ENCODE measurements at places on chromosomes 4 and X.

DNA sequence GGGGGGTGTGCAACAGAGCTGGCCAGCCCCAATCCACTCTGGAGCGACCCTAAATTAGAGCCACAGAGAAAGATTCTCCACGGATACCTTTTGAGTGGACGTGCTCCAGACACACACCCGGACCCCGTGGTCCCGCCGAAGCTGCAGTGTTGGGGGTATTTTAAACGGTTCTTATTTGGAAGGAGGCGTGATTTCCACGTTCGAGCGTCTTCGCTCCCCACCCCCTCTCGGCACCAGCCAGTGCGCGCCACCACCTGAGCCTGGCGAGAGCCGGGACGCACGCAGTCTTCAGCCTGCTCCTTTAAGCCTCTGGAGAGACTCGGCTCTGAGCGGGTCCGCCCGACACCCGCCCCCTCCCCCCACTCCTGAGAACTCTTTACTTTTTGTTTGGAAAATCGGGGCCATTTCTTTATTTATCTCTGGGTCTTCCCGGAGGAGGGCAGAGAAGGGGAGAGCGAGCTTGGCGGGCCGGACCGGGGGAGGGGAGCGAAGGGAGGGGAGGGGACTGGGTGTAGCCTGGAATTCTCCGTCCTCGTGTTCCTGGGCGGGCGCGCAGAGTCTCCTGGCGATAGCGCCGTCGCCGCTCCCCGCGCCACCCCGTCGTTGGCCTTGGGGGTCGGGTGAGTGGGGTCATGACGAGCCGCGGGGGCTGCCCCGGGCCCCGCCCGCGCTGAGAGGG lies 668 bp upstream of the PTCHD1 start:
- no peak for DNase-seq

GRCh38 chrX:17592117-17592516 lies 145.2 kb upstream of the SCML1 start:
- no peak for DNase-seq

GRCh38 chr4:130955520-130955919 lies 1859.6 kb downstream of the C4orf33 start:
- DNase-seq: no peak

GRCh38 chr4:48651914-48652313 lies 128.2 kb downstream of the FRYL start:
- DNase-seq: no peak

- no peak for DNase-seq
These were observed 42.4 kb downstream of the DCUN1D4 start for GRCh38 chr4:51885363-51885762.

GRCh38 chr4:165462009-165462408 lies 83.2 kb downstream of the CPE start:
- DNase-seq: no peak

GRCh38 chr4:149493492-149493891 lies 322.2 kb downstream of the IQCM start:
- no peak for DNase-seq

DNA sequence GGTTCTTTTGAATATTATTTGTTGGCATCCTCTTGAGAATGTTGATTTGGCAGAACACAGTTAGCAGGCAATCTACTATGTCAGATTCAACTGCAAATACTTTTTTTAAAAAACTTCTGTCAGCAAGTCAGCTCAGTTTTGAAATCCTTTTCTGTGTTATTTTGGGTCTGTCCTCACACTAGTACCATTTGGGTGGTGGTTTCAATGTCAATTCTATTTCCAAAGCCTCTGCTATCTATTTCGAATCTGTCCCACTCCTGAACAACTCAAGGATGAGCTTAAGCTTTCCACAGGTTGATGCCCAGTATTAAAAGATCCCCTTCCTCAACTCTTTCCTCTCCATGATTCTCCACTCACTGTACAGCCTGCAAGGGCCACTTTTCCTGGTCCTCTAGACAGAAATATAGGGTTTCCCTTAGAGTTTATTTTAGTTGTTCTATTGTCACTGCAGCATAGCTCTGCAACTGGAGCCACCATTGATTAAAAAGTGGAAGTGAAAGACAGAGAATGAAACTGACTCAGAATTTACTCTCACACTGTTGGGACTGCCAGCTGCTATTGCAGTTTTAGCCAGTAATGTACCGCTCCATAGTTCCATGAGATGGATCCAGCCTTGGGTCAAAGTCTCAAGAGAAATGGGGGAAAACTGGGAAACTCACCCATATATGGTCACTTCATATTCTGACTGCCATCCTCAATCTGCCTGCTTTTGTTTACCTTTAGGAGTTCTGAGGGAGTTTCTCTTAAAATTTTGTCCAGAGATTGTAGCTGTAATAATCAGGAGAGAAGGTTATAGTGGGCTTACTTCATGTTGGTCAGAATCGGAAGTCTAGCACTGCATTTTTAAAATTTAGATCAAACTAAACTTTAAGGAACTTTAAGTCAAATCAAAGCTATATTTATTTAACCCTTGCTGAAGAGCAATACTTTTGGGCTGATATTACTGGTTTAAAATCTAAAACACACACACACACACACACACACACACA lies 14.6 kb downstream of the HDX start:
- DNase-seq: no peak

DNA sequence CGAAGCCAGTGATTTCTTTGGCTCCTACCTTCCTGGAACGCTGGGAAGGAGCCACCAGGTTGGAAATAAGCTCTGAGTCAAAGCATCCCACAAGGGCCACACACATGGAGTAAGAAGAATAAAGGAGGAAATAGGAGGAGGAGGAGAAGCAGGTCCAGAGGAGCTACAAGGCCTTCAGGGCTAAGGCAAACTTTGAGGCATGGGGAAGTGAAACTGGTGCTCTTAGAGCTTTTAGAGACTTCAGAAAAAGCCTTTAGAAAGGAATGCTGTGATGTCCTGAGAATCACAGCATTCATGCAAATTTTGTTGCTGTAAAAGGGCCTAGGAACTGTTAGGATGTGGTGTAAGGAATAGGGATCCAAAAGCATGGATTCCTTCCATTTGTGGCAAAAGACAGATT lies 135.9 kb upstream of the ARHGEF9 start:
- DNase-seq: no peak

DNA sequence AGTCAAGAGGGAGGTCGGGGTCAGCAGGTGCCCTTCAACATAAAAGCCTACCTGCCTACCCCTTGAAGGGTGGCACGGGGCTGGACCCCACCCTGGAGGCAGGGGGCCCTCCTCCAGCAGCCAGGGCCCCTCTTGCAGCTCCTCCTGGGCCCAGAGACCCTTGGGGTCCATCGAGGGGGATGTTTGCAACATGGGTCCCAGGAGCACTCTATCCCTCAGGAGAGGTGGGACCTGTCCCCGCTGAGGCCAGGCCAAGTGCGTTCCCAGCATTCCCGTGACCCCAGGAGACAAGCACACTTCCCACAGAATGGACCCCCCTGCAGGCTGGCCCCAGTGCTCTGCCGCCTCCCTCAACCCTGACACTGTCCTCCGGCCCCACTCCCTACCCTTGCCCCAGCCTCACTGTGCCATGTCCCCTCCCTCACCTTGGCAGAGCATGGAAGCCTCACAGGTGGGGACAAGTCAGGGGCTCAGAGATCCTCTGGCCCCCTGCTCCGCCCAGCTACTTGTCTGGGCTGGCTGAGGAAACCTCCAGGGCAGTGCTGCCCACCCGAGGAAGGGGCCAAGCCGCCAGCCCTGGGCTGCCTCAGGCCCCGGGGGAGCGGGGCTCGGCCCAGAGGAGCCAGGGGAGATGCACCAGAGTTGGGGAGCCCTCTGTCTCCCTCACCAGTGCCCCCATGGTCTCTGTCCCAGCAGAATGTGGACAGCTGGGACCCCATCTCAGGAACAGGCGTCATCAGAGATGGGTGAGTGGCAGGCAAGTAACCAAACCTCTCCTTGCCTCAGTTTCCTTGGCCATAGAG lies 2.2 kb downstream of the MXD4 start:
- DNase-seq: no peak

DNA sequence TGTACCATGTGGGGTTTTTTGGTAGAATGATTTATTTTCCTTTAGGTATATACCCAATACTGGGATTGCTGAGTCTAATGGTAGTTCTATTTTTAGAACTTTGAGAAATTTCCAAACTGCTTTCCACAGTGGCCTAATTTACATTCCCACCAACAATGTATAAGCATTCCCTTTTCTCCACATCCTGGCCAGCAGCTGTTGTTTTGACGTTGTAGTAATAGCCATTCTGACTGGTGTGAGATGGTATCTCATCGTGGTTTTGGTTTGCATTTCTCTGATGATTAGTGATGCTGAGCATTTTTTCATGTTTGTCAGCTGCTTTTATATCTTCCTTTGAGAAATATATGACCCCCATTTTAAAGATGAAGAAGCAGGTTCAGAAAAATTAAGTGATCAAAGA lies 153.7 kb downstream of the CBR4 start:
- no peak for DNase-seq

GRCh38 chr4:92074839-92075238 lies 228.9 kb upstream of the GRID2 start:
- DNase-seq: no peak

DNA sequence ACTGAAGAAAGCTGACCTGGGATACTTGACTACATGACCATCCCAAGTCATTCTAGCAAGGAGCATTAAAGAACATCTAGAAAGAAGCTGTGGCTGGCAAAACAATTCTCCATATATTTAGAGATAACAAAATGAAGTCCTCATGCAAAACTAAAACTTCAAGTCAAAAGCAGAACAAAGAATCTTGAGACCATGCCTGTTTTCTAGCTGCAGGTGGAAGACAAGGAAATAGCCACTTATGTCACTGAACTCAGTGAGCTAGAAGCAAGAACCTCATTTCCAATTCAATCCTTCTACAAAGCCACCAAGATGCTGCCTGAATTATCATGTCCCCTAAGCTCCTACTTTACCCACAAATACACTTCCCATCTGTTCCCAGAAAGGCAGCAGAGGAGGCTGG lies 13.8 kb downstream of the USP46 start:
- DNase-seq: no peak

- no peak for DNase-seq
These were observed 50.9 kb downstream of the USP26 start for GRCh38 chrX:133045986-133046385.

- no peak for DNase-seq
These were observed 838 bp upstream of the ABCG2 start for GRCh38 chr4:88159229-88159725.

DNA sequence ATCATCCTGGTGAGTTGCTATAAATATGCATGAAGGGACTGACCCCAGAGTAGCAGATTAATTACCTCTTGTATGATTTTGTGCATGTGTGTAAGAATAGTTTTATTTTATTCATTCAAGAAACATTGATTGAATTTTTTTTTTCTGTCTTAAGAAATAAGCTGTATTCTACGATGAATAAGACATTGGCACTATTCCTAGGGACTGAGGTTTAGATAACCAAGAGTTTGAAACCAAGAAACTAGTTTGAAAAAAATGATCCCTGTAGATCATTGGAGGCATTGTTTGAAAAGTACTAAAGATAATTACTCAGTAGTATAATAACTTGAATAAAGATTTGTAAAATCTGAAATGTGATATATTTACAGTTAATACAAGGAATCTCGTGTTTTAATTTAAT lies 1086.9 kb downstream of the PCDH7 start:
- DNase-seq: no peak

DNA sequence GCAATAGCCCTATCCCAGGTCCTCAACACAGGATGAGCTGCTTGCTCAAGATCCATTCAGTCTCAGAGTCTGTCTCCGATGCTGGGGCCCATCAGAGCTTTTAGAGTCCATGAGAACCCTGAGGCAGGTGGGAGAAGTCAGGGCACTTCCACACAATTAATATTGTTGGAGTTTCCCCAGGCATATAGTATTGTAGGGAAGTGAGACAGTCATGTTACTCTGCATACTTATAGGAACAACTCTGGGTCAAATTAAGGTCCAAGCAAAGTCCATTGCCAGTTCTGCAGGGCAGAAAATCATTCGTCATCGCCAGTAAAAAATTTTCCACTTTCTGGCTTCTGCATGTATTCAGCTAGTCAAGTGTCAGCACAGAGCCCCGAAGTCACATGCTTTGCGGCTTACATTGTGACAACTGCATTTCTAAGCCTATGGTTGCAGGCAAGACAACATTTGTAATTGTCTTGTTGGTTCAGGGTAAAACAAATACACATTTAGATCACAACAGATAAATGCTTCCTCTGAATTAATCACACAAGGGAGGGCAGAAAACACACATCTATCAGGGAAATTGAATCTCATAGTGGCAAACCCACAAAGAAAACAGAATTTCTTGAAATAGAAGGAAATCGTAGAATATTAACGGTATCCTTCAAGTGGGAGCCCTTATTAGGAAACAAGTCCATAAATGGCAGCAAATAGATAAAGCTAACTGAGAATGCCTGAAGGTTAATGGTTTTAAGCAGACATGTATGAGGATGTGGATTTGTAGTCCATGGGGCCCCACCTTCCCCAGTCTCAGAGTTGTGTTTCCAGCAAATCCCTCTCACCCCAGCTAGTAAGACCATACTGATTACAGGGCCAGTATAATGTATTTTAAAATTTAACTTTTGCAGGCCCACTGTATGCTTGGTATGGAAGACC lies 412.1 kb upstream of the RASGEF1B start:
- no peak for DNase-seq

DNA sequence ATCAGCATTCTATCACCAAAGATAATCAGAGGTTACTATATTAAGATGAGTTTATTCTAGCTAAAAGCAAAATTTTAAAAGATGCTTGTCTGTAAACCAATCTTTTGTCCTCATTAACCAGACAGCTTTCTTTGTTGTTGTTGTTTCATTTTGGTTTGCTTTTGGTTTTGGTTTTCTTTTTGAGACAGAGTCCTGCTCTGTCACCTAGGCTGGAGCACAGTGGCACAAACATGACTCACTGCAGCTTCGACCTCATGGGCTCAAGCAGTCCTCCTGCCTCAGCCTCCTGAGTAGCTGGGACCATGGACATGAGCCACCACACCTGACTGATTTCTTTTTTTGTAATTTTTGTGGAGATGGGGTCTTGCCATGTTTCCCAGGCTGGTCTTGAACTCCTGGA lies 102.9 kb downstream of the COX18 start:
- no peak for DNase-seq

- DNase-seq: no peak
These were observed 17.8 kb upstream of the EDNRA start for GRCh38 chr4:147463065-147463464.

GRCh38 chr4:59664771-59665170 lies 1535.4 kb upstream of the ADGRL3 start:
- no peak for DNase-seq
